Nucleus accumbens (tissue), 56 donors: ENCODE measurements at places on chromosomes 7 and 10.

DNA sequence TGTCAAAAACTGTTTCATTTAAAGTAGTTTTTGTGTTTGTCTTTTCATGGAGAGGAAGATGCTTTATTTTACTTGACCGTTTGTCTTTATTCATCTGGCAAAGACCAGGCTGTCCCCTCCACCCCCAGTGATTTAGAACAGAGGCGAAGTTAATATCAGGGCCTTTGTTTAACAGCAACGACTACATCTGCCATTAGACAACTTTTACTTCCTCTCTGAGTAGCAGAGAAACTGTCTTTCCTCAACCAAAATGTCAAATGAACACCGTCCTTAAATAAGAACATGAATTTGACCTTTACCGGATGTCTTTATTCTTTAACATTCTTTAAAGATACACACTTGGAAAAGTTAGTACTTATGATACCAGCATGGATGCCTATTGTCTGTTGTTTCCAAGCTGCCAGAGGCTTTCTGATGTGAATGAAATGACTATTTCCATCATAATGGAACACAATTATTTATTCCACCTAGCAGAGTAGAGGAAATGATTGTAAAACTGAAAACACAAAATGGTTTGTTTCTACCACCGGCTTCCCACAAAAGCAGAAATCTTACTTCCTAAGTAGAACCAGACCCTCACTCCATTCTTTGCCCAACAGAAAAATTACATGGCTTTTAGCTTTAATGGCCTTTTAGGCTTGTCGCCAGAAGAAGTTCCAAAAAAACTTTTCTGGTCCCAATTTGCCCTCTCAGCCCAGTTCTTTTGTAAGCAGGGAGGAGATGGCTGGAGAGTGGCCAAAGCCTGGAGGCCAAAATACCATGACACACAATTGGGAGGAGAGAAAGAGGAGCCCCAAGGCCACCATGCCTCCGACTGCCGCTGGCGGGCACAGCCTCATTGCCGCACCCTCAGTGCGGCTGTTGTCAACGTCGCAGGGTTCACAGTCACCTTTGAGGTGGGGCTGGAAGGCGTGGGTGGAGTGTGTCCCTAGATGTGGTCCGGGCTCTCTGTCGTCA is 168.5 kb downstream of the TEX36 start:
- no peak for DNase-seq

- DNase-seq = no peak
Observed at GRCh38 chr10:13102002-13102794, 2.2 kb downstream of the OPTN start.

DNA sequence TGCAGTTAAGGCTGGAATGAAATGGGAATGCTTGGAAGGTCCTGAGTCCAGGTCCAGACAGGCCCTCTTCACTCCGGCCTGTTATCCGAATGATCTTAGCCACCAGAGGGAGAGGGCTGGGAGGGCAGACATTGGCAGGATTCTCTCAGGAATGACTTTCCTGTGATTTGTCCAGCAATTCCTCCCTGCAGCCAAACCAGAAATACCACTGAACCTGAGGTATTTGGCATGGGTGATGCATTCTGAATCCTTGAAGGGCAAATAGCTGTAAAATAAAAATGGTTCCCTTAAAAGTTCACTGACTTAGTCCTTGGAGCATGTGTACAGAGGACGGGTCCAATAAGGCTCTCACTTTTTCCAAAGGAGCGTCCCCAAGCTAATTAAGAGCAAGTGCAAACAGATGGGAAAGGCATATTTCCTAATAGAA is 77.5 kb upstream of the HABP2 start:
- DNase-seq = no peak

DNA sequence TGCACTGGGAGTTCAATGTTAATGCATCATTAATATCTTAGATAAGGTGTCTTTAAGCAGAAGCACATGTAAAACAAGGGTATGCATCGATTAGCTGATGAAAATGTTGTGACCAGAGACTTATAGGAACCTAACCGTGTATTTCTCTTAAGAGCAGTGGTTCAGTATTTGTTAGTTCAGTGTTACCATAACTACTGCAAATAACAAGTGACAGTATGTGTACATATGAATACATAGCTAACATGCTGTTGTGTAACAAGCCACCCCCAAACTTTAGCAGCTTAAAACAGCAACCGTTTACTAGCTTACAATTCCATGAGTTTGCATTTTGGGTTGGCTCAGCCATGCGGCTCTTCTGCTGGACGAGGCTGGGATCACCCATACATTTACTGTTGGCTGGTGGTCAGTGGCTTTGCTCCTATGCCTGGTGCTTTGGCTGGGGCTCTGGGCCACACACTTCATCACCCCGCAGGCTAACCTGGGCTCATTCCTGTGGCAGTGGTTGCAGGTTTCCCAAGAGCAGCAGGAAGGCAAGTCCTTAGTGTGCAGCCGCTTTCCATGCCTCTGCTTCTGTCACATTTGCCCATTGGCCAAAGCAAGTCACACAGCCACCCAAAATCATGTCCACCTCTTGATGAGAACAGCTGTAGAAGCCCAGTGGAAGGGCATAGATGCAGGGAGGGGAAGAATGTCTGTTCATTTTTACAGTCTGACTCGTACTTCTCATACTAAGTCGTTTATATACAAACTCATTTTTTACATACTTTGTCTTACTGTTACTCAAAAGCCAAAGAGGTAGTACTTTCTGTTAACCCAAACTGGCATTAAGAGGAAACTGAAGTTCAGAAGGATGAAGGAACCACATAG is 103.3 kb upstream of the GATA3 start:
- DNase-seq = no peak

DNA sequence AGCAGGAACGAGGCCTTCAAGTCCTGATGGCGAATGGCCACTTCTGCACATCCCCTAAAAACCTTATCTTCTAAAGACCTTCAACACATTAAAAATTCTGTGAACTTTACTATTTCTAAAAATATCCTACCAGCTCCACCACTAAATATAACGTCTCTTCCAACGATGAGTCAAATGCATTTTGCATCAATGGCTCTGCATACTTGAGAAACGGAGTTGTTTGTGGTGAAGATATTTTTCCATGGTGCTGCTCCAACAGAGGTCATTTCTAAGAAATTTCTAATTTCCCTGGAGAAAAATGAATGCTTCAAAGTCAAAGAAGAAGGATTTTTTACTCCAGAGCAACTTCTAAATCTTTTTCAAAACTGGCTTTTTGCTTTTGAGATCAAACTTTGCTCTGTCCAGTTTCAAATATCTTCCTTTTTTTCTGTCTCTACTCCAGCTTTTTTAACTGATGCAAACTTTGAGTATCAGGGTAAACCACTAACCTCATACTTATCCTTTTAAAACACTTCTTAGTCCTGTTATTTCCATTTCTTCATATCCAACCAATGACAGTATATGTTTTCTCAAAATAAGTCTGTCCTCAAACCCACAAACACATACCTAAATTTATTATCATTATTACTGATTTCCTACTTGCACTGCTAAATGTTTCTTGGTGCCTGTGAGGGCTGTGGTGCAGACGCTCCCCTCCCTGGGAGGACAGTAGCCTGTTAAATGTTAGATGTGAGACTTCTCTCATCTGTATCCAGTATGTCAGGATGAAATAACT is 258.1 kb downstream of the KLF6 start:
- no peak for DNase-seq

DNA sequence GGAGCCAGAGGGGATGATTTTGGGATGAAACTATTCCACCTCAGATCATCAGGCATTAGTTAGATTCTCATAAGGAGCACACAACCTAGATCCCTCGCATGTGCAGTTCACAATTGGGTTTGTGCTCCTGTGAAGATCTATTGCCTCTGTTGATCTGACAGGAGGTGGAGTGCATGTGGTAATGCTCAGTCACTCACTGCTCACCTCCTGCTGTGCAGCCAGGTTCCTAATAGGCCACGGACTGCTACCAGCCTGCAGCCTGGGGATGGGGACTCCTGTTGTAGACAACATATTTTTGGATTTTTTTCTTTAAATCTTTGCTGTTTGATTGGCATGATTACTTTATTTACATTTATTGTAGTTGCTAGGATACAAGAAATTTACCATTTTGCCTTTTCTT is 765.0 kb downstream of the INHBA start:
- no peak for DNase-seq

GRCh38 chr7:156104501-156105336 is 292.5 kb upstream of the SHH start:
- DNase-seq = no peak

GRCh38 chr7:46390042-46390441 is 469.0 kb upstream of the IGFBP3 start:
- DNase-seq = no peak

DNA sequence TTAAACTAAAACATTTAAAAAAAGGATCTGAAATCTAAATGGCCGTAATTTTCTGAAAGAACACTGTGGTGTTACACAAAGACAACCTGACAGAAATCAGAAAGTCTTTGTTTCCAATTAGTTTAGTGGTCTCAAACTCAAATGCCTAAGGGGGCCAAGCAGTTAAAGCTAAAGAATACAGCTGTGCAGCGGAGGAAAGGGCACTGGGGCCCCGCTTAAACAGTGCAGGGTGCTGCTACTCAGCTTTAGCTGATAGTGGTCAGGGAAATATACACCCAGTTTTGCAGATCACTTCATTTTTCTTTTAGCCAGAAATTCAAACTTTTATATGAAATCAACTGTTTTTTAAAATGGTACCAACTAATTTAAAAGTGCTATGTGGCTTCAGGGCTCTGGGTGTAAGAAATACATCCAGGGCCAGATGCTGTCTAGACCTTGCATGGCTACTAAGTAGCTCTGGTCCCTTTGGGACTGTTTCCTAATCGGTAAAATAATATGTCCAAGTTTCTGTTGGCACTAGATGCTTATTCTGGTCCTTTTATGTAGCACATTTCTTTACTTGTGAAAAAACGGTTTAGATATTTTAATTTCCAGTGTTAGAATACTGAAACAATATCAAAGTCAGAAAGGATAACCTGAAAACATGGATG is 161.8 kb upstream of the LAMB4 start:
- no peak for DNase-seq

GRCh38 chr7:21922605-21923004 is 23.1 kb downstream of the CDCA7L start:
- DNase-seq = no peak

GRCh38 chr10:80144696-80145131 is 12.2 kb downstream of the PLAC9 start:
- DNase-seq = no peak

DNA sequence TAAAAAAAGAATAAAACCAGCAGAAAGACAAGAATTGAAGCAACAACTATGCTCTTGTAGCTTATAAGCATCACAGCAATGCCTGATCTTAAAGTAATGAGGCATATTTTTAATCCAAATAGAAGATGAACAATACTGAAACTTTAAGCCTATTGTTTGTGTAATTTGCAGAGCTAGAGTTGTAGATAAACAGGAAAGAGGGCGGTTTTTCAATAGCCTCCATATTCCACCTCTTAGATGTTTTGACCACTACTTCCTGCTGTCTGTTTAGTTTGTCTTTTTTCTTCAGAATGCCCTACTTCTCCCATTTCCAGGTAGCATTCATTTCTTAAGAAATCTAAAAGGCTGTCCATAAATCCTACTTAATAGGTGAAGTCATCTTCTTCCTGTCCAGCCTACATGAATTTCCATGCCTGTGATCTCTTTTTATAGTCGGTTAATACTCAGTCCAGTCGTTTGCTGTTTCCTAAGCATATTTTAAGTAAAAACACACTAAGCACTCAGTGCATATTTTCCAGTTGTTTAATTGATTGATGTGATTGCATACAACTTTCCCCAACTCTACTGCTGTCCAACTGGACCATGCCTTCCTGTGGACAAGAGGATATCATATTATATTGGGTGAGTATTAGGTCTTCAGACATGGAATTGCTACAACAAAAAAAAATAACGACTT is 308.1 kb downstream of the TFEC start:
- no peak for DNase-seq

DNA sequence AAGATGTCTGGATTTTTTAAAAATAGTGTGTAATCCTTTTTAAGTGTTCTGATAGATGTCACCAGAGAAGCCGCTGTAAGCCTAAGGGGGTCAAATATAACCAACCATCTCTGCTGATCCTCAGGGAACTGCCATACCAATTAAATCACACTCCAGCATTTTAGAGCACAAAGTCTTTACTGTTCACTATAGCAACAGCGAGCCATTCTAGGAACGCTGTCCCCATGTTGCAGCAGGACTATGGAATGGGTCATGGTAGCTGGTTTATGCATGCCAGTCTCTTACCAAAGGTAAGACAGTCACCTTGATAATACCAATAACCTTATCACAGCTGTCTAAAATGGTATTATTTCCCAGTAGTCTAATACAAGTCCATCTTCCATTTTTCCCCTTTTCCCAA is 33.5 kb downstream of the TRIM24 start:
- DNase-seq = no peak

DNA sequence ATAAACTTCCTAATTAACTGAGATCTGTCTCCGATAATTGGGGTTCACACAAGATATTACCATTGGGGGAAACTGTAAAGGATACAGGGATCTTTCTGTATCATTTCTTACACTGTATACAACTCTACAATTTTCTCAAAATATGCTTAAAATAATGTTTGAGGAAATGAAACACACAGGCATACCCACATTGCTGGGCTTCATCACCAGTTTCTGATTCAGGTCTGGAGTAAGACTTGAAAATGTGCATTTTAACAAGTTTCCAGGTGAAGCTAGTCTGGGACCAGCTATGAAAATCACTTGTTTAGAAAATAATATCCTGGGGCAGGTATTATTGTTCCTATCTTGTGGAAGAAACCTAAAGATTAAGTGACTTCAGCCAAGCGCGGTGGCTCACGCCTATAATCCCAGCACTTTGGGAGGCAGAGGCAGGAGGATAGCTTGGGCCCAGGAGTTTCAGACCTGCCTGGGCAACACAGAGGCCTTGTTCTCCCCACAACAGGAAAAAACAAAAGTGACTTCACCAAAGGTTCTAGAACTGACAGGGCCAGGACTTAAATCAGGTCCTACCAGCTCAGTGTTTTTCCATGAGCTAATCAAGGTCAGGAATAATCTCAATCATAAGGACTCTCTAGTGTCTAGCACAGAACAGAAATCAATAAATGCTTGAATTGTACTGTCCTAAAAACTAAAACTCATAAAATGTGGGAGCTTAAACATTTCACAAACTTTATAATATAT is 12.6 kb downstream of the TOMM7 start:
- DNase-seq = no peak

DNA sequence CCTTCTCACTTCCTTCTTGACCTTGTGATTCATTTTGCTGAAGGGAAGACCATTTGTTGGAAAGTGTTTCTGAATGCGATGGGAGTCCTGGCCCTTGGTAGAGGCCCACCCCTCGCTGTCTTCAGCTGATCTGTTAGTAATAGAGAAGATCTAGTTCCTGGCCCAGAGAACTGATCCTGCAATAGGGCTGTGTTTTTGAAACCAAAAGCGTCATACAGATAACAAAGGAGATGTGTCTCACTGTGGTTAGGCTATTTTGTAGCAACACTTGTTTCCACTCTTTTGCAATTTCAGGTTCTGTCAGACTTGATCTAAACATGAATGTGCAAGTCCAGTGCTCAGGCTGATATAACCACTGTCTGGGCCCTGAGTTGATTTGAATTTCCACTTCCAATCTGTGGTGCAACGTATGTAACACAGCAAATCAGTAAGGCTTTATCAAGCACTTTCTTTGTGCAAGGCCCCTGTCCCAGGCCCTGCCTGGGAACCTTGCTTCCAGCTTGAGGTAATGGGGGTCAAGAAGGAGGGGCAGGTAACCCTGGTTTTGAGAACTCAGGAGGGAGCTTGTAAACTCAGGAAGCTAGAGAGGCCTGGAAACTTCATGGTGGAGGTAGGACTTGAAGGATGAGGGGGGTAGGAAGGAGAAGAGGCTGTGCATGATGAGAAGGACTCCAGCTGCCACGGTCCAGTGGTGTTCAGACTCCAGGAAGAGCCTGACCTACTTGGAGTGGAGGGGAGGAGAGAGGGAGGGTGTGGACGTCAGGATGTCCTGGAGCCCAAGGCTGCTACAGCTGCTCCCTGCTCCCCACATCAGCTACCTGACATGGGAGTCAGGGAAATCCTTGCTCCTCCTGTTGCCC is 42.2 kb upstream of the SRGN start:
- no peak for DNase-seq
